Calu3 (cell line): ENCODE measurements at places on chromosomes 4 and X.

GRCh38 chrX:32170481-32170880 lies 1040.9 kb downstream of the DMD start:
- no peak for DNase-seq

DNA sequence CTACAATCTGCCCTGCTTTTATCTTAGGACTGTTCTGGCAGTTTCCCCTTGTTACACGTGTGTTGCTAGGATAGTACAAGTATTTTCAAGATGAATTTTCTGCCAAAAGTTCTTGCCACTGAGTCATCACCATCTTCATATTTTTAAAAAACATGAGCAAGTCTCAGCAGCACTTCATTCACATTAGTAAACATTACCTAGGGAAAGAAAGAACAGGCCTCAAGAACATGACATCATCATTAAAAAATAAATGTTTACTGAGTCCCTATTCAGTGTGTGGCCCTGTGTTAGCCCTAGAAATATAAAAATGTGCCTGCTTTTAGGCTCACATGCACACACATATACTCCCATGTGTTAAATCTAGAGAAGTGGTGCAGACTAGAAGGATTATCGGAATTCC lies 18.7 kb upstream of the GPC3 start:
- DNase-seq = no peak

DNA sequence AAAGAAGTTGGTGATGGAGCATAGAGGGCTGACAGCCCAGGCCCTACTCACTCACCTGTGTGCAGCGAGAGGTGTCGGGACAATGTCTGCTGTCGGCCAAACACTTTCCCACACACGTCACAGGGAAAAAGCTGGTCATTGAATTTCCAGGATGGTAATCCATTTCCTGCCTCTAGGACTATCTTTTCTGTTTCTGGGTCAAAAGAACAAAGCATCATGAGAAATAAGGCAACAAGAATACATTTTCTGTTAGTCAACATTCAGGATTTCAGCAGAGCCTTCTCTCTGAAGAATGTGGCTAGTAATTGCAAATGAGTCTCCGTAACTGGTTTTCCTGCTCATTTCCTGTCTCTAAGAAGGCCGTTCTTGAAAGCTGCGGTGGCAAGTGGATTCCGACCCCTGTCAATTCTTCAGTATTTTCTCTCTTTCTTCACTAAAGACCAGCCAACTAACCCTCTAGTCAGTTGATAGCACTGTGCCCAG lies 99.4 kb downstream of the C4orf51 start:
- DNase-seq = no peak

GRCh38 chr4:53132132-53132891 lies 233.5 kb downstream of the SCFD2 start:
- no peak for DNase-seq

- no peak for DNase-seq
These were observed 61.4 kb downstream of the KLHL4 start for GRCh38 chrX:87578978-87579377.

DNA sequence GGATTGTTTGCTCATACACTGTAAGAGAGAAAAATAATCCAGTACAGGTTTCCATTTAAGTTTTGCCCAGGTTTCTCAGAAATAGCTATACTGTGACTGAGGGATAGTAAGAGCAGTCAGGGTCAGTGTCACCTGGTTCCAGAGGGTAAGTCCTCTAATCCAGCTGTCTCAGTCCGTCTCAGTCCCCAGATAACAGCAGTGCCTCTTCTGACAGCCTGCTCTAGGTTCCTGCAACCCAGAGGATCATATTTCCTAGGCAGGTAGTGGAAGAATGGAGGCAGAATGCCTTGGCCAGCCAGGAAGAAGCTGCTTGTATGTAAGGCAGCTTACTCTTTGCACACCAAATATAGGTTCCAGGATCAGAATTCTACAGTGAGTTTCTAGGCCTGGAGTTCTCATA lies 22.6 kb upstream of the GNRHR start:
- DNase-seq = no peak

- no peak for DNase-seq
These were observed 160.1 kb upstream of the VCX3A start for GRCh38 chrX:6694977-6695376.

GRCh38 chrX:134658760-134659023 lies 421 bp upstream of the PLAC1 start:
- DNase-seq = no peak

- peak; percentile 9 for DNase-seq
These were observed 173.9 kb upstream of the PGRMC2 start for GRCh38 chr4:128461291-128462102.

- DNase-seq = no peak
These were observed 178.7 kb upstream of the FAT1 start for GRCh38 chr4:186902361-186902760.

DNA sequence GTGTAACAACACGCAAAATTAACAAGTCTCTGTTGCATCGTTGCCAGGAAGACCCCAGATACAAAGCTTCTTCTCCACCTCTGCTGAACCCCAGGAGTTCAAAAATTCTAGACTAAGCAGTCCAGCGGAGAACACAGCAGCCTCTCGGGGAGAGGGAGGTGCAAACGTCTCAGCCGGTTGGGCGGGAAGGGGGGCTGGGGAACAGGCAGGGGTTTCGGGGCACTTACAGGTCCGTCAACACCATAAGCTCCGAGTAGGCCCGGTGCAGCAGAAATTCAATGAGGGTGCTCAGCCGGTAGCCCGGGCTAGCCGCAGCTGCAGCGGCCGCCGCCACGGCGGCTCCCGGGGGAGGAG lies 394 bp downstream of the MED14 start:
- DNase-seq = no peak

- DNase-seq = no peak
These were observed 9.9 kb upstream of the AKAP14 start for GRCh38 chrX:119885554-119886428.

DNA sequence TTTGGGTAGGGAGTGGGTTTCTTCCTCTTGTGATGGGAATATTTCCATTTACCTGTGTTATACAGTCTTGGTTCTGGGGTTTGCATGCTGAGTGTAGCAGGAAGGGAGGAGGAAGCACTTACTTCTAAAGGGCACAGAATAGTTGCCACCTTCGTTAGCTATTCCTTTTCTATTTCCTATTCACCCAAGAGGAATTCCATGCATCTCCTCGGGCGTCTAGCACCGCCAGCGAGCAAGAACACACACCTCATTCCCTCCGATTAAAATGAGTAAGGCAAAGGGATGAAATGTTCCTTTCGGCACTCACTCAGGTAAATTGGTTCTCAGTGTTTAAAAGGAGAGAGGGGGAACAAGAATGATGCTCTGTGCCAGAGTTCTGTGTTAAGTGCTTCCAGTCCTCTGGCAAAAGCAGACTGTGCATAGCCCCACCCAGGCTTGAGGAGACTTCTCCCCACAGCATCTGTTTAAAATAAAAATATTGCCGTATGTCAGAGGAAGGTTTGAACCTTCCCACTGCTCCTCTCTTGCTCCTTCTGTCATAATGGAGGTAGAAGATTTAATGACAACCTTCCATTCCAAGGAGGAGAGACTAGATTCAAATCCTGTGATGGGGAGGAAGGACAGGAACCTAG lies 351.4 kb downstream of the PTTG2 start:
- DNase-seq = no peak

DNA sequence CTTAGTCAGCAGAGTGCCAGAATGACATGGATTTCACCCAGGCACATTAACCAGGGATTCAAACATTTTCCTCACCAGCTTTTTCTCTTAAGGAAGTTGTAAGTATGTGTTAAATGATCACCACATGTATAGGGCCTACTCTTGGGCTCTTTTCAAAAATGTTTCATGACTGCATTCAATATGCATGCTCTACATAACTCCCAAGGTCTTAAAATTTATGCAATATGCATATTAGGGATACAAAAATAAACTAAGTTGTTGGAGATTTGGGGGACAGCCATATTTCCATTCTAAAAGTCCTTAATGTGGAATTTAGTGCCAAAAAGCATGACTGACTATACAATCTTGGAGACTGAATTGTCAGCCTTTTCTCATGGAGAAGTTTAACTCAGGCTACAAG lies 25.0 kb upstream of the TRPC5OS start:
- DNase-seq = no peak

DNA sequence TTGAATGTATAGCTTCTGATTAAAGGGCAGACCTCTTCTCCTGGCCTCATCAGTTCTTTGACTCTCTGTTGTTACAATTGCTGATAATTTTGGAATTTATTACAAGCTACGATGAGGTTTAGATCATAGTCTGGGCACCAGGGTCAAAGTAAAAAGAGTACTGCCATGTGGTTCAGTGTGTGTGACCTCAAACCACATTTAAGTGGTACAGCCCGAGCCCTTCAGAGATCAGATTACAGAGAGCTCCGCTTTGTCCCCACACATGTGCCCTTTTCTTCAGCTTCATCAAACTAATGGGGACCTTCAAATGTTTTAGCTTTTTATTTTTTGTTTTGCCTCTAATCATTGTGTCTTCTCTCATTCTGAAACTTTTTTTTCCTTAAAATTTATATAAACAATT lies 37.1 kb downstream of the SPANXN2 start:
- DNase-seq = no peak

DNA sequence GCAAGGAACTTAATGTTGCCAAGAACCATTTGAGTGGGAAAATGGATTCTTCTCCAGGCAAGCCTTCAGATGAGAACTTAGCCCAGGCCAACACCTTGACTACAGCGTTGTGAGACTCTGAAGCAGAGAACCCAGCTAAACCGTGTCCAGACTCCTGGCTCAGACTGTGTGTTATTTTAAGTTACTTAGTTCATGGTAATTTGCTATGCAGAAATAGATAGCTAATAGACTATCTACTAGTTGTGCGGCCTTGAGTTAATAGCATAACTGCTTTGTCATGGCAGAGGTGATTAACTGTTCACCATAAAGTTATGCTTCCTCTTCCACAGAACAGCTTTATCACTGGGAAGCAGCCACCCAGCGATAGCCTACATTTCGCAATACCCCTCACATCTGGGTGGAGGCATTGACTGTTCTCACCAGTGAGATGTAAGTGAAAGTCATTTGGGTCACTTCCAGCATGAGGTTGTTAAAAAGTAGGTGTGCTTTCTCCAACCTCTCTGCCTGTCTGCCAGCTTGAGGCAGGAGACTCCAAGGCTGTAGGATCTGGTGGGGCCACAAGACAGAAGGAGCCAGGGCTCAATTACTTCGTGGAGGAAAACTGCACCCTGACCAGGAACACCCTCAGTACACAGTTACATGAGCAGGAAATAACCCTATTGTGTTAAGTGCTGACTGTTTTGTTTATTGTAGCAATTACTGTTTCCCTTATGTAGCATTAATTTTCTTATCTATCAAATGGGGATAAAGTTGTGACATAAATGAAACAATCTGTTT lies 94.2 kb downstream of the GPAT3 start:
- peak; percentile 6 for DNase-seq

DNA sequence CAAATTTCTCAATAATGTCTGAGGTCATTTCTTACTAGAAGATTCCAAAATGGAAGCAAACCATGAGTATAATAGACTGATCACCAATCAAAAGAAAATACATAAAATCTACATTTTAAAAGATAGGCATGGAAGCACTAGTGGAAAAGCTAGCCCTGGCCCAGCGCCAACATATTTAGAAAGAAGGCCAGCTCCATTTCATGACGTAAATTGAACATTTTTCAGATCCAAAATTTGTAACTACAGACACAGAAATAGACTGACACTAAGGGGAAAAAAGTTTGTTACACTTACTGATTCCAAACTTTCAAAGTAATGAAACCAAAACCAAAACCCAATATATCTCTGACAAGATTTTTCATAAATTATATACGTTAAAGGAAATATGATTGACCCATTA lies 117.7 kb downstream of the ADAMTS3 start:
- DNase-seq = no peak

DNA sequence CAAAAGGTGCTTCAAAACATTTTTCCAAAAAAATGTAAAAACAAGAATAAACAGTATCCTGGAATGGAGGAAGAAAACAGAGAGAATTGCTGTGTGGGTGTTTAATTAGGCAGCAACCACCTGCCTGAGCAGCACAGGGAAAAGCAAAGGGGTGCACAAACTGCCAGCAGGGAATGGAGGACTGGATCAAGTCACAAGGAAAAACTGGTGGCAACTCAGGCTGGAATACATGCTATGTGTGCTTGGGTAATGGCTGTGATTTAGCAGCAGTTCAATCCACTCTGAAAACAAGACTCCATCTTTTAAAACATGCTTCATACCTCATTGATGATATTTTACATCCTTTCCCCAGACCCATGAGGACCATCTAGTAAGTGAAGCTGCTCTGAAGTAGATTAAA lies 179.5 kb downstream of the HS6ST2 start:
- no peak for DNase-seq

- no peak for DNase-seq
These were observed 179.0 kb downstream of the ADGRA3 start for GRCh38 chr4:22336822-22337221.

DNA sequence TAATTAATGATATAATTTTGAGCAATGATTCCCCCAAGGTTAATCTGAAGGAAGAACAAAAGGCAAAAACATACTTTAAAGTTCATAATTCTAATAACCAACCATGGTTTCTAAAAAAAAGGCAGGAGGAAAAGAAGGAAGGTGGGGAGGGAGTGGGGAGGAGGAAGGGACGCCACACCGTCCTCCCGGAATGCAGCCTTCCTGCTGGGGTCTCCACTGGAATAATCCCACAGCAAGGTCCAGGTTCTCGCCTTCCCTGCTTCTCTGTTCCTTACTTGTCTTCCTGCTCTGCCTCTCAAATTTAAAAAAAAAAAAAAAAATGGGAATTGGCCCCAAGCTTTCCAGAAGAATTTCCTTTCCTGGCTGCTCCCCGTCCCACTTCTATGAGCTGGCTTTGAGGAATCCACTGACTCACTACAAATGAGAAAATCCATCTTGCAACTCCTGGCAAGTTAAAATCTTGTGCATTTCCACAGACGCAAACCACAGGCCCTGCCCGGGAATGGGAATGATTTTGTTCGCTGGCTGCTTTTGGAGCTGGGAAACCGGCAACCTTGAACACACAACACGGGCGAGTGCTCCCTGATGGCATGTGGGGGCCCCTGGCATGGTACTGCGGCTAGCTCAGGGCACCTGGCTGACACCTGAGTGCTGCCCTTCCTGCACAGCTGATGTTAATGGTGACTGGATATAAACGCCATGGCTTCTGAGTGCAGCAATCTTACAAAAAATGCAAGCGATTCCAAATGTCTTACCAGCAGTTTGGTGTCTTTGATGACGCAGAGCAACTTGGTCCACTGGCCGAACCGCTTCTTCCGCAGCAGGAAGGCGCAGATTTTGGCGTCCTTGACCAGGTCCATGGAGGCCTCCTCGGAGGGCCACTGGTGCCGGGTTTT lies 97.0 kb downstream of the AFAP1 start:
- no peak for DNase-seq

- no peak for DNase-seq
These were observed 59.4 kb upstream of the TLL1 start for GRCh38 chr4:165813606-165814005.
